ENCODE measurements at places on chromosomes 3 and 15.
A peak's percentile ranks its signal among the peaks of the same experiment; 100 is the strongest.

DNA sequence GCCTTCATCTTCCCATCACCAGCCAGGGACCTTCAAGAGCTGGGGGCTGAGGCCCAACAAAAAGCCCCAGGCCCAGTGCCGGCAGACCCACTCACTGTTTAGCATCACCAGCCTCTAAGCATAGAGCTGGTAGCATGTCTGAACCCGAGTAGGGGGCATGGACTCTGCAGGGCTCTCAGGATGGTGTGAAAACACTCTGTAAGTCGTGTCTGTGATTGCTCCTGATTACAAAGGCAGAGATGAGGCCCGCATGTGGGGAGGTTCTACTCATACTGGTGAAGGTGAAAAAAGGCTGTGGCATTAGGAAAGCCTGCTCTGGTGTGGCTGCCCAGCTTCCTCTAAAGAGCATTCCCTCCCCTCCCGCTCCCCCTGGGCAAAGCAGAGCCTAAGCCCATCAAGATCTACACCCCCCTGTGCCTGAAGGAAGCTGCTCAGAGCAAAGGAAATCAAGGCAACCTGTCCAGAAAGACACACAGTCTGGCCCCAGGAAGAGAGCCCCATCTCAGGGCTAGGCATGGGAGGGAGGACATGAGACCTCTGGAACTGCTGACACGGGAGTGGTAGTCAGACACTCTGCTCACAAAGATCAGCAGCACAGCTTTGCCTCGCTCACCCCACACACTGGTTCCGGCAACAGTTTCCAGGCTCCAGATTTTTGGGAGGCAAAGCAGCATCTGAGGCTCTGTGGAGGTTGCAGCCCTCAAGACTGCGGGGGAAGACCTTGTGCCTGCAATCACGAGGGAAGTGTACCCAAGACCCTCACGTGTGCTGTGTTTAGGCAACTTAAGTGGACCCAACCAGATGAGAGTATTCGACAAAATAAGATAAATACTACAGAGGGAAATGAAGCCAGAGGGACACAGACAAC, 36.7 kb downstream of the CCDC12 start:
- no peak for DNase-seq

GRCh38 chr15:59656897-59657634, at the start of gene GTF2A2:
Gene GTF2A2, minus strand, starts transcription at chr15:59657515. Its CDS starts 5,238 bp downstream, at chr15:59652277.
- DNase-seq, result peak; percentile 87

- DNase-seq, result no peak
These were observed 245.0 kb upstream of the TOPAZ1 start for GRCh38 chr3:43996379-43997301.

DNA sequence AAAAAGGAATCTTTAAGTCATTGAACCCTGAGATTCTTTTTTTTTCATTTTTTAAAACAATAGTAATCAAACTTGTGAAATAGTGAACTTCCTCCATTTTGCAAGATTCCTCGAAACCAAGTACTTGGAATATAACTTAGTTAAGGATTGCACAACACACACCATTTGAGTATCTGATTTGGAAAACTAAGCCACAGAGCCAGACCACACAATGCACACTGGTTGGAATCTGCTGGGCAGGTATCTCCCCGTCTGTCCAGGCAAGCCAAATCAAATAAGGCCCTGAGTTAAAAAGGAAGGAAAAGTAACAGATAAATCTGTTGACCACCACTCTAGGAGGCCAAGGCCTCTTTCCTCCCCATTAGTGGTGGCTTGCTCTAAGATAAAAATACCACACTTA, 177.5 kb upstream of the ICE2 start:
- DNase-seq, result no peak

- DNase-seq, result no peak
These were observed 34.2 kb upstream of the PRR23E start for GRCh38 chr3:127158614-127159229.

- no peak for DNase-seq
These were observed 53.0 kb downstream of the CYP19A1 start for GRCh38 chr15:51285399-51285798.

GRCh38 chr3:177835917-177836316, 638.6 kb upstream of the TBL1XR1 start:
- DNase-seq, result no peak

- DNase-seq, result peak; percentile 74
These were observed 53.6 kb downstream of the RHCG start for GRCh38 chr15:89442671-89443307.

GRCh38 chr15:51250217-51251011, 88.0 kb downstream of the CYP19A1 start:
- no peak for DNase-seq

DNA sequence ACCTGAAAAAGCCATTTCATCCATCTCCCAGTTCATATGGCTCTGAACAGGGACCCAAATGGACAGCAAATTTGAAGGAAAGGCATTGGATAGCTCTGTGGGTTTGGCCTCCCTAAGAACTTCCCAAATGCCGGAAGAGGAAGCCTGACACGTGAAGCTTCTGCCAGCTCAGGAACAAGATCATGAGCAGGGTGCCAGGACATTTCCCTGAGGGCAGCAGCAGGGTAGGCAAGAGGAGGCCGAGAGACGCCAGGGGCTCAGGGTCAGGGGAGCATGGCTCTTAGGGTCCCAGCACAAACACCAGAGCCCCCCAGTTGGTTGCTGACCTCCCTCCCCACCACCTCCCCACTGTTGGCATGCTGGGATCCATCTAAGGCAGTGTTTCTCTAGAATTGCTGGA, 187.5 kb downstream of the MEGF11 start:
- DNase-seq, result no peak

DNA sequence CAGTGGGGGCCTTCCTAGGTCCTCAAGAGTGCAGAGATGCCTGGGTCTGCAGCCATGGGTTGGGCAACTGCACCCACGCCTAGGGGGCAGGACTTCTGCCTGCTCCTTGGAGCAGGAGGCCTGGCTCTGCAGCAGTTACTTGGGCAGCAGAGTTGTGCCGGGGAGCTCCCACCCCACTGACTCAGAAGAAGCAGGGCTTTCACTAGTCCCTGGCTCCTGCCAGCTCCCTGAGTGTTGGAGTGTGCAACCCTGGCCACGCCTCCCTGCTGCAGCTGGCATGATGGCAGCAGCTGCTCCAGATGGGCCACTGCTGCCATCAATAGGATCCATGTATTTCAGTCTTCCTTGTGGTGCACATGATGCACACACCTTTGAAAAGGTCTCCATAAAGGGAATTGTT, 40.6 kb upstream of the KCNH8 start:
- DNase-seq, result no peak

DNA sequence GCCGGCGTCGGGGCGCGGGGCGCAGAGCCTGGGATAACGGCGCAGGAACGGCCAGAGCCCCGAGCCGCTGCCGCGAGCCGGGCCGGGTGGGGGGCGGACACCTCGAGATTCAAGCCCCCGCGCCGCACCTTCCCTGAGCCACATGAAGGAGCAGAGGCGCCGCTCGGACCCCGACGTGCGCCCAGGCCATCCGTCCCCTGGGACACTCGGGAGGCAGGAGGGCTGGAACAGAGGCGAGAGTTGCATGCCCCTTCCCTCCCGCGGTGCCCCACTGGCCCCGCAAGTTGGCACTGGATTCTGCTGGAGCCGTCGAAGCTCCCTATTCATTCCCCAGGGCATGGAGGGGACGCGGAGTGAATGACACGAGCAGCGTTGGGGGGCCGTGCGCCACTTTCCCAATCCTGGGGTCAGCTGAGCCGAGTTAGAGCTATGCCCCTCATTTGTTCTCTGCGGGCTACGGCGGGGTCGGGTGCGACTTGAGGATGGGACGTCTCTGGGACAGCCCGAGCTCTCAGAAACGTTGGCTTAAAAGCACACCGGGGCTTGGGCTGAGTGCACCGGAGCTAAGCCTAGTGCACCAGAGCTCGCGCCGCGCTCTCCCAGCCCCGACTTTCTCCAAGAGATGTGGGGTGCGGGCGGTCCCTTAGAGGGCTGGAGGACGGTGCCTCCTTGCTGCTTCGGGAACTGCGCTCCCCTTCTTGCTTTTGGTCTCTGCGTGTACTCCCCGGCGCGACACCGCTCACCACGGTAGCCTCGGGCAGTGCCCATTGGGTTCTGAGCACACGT, 588 bp downstream of the SLC6A1 start:
- no peak for DNase-seq

DNA sequence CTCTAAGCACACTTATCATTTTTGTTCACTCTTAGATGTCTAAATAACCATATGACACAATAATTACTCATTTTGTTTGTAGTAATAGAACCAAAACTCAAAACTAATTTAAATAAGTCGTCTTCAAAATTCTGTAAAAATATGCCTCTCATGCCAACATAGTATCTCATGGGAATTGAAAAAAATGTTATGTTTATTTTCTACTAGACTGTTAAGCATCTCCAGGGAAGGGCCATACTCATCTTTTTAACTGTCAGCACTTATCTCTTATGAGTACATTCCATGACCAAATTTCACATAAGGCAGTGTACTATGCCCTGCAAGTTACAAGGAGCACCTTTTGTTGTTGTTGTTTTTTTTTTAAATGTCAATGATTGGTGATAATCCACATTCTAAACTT, 18.3 kb upstream of the USF3 start:
- DNase-seq, result no peak

- no peak for DNase-seq
These were observed 137.7 kb downstream of the NSMCE3 start for GRCh38 chr15:29131840-29132420.

GRCh38 chr3:15384510-15385237, 42.7 kb downstream of the METTL6 start:
- DNase-seq, result no peak

- no peak for DNase-seq
These were observed 72.6 kb downstream of the PLSCR2 start for GRCh38 chr3:146396792-146397191.

GRCh38 chr3:187708696-187709095, 6.3 kb upstream of the RTP2 start:
- DNase-seq, result no peak

DNA sequence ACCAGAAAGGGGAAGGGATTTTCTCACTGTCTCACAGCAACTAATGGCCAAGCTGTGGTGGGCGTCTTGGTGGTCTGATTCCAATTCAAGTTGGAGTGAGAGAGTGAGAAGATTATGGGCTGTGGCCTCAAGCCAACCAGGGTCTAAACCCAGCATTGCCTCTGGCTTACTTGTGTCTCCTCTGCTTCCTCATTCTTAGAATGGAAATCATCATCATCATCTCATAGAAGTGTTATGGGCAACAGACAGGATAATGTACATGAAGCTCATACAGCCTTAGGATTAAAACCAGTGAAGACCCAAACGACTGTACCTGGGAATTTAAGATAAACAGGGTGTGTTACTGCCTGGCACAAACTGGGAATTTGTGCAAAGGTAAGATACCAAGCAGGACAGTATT, 29.1 kb upstream of the IREB2 start:
- no peak for DNase-seq

DNA sequence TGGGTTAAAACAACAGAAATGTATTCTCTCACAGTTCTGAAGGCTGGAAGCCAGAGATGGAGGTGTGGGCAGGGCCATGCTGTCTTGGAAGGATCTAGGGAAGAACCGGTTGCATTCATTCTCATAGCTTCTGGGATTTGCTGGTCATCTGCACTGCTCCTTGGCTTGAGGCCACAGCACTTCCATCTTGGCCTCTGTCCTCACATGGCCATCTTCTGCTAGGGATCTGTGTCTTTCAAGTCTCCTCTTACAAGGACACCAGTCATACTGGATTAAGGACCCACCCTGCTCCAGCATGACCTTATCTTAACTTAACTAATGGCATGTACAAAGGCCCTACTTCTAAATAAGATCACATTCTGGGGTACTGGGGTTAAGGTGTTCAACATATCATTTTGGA, 47.7 kb downstream of the RPLP1 start:
- no peak for DNase-seq

- no peak for DNase-seq
These were observed 174.5 kb downstream of the NR2F2 start for GRCh38 chr15:96505014-96505413.

DNA sequence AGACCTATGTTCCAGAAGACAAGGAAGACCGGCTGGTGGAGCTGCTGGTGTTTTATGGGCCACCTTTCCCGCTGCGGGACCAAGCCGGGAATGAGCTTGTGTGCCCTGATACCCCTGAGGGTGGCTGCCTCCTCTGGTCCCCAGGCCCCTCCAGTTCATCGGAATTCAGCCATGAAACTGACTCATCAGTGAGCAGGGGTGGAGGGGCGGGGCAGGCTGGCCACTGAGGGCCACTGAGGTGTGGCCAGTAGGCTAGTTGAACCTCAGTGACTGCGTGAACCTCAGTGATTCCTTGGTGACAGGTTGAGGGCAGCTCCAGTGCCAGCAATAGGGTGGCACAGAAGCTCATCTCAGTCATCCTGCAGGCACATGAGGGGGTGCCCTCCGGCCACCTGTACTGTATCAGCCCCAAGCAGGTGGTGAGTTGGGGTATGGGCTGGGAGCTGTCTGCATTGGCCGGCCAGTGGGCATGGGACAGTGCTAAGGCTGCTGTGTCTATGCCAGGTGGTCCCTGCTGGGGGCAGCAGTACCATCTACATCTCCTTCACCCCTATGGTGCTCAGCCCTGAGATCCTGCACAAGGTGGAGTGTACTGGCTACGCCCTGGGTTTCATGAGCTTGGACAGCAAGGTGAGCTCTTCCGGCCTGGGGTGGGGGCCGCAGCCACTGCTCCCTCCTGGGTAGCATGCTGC, 20.3 kb downstream of the ACAA1 start:
- DNase-seq, result no peak

DNA sequence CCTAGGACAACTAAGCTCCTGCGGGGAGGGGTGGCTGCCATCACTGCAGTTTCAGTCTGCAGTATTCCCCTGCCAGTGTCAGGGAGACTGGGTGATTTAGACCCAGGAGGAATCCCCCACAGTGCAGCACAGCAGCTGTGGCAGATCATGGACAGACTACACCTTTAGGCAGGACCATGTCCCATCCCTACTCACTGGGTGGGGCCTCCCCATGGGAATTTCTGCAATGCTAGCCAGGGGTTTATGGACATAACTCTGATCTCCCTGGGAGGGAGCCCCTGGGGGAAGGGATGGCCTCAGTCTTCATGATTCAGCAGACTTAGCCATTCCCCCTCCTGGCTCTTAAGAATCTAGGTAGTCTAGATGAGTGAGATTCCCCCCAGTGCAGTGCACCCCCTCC, 130.1 kb upstream of the STAC start:
- DNase-seq, result no peak

- DNase-seq, result no peak
These were observed 36.3 kb downstream of the UBE2E2 start for GRCh38 chr3:23239211-23240068.

GRCh38 chr3:112170046-112170445, 37.0 kb upstream of the GCSAM start:
- DNase-seq, result no peak

GRCh38 chr3:107992976-107993684, 97.7 kb downstream of the CD47 start:
- no peak for DNase-seq

DNA sequence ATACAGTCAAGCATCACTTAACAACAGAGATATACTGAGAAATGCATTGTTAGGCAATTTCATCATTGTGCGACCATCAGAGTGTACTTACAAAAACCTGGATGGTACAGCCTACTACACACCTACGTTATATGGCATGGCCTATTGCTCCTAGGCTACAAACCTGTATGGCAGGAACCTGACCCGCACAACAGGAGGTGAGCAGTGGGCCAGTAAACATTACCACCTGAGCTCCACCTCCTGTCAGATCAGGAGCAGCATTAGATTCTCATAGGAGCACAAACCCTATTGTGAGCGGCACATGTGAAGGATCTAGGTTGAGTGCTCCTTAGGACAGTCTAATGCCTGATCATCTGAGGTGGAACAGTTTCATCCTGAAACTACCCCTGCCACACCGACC, 89.7 kb downstream of the SCAPER start:
- DNase-seq, result no peak

All from T-helper 2 cell (primary cell).